ENCODE measurements at places on chromosomes 4 and X.

DNA sequence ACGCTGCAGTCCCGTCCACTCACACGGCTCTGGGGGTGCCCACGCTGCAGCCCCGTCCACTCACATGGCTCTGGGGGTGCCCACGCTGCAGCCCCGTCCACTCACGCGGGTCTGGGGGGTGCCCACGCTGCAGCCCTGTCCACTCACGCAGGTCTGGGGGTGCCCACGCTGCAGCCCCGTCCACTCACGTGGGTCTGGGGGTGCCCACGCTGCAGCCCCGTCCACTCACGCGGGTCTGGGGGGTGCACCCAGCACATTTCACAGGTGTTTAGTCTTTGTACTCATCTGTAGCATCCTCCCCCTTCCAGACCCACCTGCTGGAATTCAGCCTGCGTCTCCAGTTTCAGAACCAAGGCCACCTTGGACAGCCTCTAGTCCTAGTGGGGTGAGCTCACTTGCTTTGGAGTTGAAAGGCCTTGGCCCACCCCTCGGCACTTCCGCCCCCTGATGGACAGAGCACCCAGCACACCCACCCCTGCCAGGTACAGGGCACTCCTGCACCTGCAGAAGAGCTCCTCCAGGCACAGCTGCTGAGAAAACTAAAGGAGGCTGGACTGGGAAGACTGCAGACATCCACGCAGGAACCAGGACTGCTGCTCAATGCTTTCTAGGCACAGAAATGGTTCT lies 73.0 kb downstream of the ABLIM2 start:
- DNase-seq = no peak

DNA sequence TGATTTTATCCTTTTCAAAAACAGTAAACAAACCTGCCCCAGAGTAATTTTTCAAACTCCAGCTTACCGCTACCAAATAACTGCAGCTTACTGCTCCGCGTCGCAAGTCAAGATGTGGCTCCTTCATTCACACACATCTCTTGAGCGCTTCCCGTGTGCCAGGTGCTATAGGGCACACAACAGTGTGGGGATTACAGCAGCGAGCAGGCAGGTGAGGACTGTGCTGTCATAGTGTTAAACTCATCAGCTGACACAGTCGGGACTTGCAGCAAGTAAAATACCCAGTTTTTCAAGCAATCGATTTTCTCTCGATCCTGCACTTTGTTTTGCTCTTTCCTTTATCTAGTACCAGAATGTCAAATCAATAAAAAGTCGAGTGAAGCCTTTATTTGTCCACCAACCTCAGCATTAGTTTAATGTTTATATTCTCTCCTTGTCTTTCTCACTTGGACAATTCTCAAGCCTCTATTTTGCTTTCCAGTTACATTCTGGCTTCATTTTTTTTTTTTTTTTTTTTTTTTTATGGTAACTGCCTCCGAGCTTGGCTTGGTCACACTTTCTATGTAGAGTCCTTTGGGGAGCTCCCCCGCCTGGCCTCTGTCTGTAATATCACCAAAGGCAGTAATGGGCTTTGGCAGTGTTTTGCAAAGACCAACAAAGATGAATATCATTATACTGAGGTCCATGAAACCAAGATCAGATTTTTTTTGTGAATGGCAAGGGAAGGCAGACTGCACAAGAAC lies 8.3 kb upstream of the ASB5 start:
- no peak for DNase-seq

- no peak for DNase-seq
These were observed 152.6 kb upstream of the VEGFC start for GRCh38 chr4:176945334-176945733.

- DNase-seq = no peak
These were observed 25.5 kb upstream of the AMOT start for GRCh38 chrX:112866175-112866574.

GRCh38 chr4:130143656-130144055 lies 1047.7 kb downstream of the C4orf33 start:
- no peak for DNase-seq

DNA sequence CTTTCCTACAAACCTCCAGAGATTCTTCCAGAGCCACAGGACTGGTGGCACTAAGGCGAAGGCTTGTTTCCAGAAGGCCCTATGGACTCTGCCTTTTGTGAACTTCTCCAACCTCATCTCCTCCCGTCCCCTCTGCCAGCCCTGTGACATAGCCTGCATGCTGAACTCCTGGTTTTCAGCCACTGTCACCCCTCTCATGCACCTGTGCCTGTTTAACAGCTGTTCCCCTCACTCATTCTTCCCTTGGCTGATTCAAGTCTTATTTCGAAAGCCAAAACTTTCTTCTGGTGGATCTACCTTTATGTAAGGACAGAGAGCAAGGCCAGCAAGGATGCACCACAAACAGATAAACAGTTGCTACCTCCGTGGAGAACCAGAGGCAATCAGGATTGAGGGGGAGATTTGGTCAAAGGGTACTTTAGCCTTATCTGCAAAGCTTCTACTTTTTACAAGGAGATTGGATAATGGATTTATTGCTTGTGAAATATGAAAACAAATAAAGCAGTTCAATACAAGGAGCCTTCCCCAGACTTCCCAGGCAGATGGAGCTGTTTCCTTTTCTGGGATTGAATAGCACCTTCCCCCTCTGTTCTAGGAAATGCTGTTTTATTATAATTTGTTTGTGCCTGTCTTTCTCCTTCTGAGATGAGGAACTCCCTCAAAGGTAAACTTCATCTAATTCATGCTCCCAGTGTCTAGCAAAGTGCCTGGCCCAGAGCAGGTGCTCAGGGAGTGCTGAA lies 5.7 kb downstream of the CITED1 start:
- no peak for DNase-seq

DNA sequence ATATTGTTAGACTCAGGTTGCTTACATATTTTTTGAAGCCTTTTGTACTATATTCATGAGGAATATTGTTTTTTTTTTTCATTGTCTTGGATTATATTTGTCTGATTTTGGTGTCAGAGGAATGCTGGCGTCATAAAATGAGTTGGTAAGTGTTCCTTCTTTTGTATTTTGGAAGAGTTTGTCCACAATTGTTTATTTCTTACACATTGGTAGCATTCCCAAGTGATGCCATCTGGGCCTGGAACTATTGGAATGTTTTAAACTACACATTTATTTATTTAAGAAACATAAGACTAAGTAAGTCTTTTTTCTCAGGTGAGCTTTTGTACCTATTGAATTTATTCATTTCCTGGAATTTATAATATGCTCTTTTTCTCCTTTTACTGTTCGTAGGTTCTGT lies 107.6 kb downstream of the LARP1B start:
- no peak for DNase-seq

DNA sequence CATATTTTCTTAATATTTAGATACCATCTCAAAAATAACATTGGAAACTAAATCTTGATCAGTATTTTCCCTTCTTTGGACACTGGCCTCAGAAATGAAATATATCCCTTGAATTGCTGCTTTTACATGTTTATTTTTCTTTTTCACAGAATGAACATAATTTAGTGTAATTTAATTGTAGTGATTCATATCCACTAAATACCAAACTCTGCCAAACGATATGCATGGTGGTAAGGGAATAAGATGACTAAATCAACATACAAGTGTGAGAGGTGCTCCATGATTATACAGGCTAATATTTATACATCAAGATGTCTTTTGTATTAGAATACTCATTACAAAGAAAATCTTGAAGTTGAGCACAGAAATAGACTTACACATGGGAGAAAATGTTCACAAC lies 216.8 kb upstream of the PACRGL start:
- DNase-seq = no peak

DNA sequence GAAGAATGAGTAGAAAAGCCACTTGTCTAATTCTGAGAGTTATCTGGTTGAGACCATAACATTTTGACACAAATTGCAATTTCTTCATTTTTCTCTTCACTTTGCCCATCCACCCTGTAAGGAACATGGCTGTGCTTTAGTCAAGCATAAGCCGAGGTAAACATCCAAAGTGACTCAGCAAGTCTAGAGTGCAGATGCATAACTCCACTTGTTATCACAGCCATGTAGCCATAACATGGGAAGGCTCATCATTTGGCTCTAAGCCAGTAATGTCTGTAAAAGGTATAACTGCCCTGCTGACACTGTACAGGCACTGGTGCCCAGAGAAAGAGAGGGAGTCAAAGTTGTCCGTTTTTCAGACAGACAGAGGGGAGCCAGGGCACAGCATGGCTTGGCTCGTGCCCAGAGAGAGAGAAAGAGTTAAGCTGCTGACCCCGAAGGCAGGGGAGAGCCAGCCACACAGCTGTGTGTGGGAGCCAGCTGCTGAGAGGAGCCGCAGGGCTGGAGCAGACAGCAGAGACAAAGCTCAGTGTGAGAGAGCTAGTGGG lies 76.9 kb upstream of the EXOC1L start:
- no peak for DNase-seq

DNA sequence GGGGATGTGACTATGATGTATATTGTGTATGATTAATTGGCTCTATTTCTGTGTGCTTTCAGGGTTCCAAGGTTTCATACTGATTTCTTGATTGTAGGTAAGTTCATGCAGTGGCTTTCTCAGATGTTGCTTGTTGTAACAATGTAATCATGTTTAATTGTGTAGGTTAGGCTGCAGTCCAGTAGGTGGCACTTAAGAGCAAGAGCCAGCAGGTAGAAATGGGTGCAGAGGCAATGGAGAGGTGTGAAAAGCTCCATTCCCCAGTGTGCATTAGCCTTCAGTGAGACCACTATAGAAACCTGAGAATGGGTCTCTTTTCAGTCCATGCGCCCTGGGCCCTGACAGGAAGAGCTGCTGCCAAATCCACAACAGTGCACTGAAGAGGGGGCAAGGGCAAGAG lies 28.2 kb downstream of the DCAF12L2 start:
- DNase-seq = no peak

GRCh38 chr4:6845027-6845426 lies 62.5 kb downstream of the KIAA0232 start:
- DNase-seq = no peak

GRCh38 chr4:102623622-102624021 lies 122.5 kb downstream of the NFKB1 start:
- DNase-seq = no peak

DNA sequence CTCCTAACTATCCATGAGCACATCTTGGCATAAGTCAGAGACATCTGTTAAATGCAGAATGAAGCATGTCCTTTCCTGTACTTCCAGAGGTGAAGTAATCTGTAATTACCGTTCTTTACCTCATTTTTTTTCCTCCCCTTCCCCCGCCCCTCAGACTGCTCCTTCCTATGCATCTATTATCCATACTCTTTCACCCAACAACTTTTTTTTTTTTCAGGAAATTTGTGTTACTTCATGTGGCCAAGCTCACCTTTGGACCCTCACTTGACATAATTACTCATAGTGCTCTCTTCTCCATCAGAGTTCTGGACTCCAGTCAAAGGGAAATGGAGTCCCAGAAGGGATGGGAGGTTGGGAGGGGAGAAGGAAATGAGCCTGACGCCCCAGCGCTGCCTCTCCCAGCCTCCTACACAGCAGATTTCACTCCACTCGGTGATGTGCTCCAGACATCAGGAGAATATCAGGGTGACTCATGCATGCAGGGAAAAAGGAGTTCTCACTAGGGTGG lies 568.8 kb downstream of the STIM2 start:
- no peak for DNase-seq

DNA sequence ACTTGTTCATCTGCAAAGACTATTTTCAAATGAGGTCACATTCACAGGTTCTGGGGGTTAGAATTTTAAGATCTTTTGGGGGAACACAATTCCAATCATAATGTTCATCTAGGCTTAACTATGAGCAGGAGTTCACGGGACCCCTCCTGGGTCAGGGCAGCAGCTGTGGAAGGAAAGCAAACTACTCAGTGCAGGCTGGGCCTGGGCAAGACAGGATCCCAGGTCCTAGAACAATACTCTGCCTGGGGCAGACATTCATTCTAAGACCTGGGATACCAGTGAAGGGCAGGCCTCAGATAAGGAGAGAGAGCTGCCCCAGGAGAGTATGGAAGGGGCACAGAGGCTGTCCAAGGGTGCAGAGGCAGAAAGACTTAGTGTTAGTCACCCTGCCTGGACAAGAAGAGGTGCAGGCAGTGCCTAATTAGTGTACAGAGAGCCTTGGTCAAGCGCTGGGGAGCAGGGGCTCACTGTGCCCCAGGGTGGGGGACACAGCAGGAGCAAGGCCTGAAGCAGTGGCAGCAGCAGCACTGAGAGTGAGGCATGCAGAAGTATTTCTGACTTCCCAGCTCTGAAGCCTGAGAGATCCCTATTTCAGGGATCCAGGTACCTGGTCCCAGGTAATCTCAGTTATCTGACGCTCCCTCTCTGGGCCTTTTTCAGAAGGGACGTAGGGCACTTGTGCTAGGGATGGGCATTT lies 123.0 kb upstream of the MAMLD1 start:
- no peak for DNase-seq

GRCh38 chr4:119307606-119308005 lies 14.3 kb downstream of the FABP2 start:
- no peak for DNase-seq

DNA sequence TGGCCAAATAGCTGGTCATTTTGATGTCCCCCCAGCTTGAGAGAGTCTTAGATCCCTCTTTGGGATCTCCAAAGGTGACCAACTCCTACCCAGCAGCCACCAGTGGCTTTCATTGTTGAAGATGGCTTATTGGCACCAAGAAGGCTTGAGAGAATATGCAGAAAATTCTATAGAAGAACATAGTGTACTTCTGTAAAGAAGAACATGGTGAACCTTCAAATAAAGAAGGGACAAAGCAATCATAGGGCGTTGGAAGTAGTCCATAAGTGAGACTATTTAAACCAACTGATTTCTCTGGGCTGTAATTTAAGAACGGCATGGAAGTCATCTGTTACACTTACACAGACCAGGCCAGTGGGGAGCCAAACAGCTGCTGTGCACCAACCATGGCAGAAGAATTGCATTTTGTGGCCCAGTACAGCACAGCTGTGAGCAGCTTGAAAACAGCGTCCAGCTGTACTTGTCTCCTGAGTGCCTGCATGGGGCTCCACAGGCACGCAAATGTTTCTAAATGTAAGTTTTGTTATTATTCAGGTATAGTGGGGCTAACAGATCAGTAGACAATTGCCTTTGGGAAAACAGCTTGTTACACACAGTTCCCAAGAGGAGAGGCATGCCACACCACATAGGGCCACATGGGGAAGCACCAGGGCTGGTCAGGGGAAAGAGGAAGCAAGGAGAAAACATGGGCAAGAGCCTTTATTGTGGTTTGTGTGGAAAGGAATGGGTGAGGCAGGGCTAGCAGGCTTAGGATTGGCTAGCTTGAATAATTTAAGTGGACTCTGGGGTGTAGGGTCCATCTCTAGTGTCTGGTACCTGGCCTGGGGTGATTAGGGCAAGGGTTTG lies 125.0 kb downstream of the ARHGAP6 start:
- no peak for DNase-seq

DNA sequence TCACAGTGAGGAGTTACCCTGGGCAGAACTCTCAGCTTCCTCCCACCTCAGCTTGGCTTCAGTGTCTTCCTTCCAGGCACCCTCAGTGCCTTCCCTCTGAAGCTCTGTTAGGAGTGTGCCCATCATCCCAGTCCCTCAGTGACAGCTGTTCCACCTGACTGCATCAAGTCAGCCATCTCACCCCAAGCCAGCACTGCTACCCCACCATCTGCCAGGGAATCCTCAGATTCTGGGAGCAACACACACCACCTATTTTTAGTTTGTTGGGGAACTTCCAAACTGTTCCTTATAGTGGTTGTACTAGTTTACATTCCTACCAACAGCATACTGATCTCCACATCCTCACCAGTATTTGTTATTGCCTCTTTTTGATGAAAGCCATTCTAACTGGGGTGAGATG lies 182.9 kb downstream of the RELL1 start:
- DNase-seq = no peak

Measured in stimulated activated CD4-positive, alpha-beta T cell treated with anti-CD3 and anti-CD28 coated beads, Interleukin-1b, Interleukin-23, amount 100 ng/mL, for 1 hour (primary cell).